NCI-H1694 treated with DMSO at 0.1 percent for 48 hours (cell line): ENCODE measurements at places on chromosomes 6 and 20.

- DNase-seq, result no peak
These were observed 117.0 kb upstream of the KCNK16 start for GRCh38 chr6:39439342-39440038.

- DNase-seq, result no peak
These were observed 100.2 kb upstream of the ARMC2 start for GRCh38 chr6:108748055-108748454.

DNA sequence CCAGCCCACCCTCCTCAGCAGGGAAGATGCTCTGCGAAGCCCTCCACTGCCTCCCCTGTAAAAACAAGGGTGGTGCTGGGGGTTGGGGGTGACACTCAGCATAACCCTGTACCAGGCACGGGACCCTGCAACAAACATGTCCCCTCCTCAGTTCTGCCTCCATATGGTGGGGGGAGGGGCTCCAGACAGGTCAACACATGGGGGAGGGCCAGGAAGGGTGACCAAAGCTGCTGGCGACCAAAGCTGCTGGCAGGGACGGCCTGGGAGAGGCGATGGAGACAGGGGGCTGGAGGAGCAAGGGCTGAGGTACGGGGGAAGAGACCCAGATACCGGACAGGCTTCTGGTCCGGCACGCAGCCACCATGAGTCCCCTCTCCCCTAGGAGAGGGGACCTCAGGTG, 123.2 kb downstream of the TAF4 start:
- no peak for DNase-seq

GRCh38 chr6:13012296-13012695, 295.7 kb downstream of the PHACTR1 start:
- no peak for DNase-seq

DNA sequence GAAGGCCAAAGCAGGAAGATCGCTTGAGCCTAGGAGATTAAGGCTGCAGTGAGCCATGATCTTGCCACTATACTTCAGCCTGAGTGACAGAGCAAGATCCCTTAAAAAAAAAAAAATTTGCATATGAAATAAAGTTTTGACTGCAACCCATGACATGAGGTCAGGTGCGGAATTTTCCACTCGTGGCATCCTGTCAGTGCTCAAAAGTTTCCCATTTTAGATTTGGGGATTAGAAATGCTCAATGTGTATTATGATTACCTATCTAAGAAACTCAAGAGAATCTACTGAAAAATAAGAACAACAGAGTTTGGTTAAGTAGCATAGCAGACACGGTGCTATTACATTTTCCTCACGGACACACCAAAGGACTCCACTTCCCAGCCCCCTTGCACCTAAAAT, 11.7 kb downstream of the SLC23A2 start:
- DNase-seq, result no peak

DNA sequence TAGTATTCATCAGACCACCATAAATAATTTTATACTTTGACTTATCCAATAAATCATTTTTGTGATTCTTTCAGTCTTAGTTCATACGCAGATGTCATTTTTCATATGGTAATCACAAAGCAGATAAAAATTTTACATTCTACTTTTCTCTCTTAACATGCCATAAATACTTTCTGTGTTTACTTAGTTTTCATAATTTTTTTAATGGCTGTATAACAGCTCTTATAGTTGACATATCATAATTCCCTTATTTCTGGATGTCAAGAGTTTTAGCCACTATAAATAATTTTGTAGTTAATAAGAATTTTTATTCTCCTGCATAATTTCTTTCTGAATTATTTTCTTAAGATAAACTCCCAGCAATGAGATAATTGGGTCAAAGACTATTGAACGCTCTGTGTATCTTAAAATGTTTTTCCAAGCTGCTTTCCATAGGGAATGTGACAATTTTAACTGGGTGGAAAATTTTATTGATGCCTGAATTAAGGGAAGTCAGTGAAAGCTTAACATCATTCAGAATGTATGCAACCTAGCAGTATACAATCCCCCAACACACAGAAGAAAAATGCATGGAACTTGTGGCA, 702.7 kb downstream of the EPM2A start:
- DNase-seq, result no peak

DNA sequence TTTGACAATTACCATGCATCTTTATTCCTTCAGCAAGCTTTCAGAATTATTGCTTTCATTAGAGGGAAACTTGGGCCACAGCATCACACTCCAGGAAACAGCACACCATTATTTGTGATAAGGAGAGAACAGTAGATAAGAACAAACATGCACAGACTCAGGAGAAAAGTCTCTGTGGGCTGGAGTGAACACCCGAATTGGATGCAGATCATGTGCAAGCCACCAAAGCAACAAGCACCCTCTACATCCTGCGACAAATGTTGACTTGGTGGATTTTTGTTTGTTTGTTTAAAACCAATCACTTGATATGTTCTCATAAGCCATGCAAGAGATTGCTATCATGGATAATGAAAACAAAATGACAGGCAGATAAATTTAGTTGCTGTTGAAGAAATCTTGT, 67.7 kb upstream of the ZFP64 start:
- no peak for DNase-seq

DNA sequence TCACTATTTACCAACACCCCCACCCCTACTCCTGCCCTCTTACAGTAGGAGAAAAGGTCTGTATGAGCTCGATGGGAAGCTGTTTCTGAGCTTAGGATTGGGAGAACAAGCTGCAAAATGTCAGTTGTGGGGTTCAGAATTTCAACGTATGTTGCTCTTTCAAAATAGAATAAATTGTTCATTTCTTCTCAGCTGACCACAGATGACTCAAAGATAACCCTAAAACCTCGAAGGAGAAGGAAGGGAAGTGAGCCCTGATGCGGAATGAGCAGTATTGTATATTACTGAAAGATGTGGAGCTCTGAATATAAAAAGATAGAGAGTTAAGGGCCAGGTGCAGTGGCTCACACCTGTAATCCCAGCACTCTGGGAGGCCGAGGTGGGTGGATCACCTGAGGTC, 35.9 kb upstream of the MYLIP start:
- no peak for DNase-seq

GRCh38 chr20:35436177-35436573, 1.9 kb downstream of the GDF5 start:
- no peak for DNase-seq

- DNase-seq, result no peak
These were observed 129.7 kb downstream of the FAXC start for GRCh38 chr6:99219788-99220187.

DNA sequence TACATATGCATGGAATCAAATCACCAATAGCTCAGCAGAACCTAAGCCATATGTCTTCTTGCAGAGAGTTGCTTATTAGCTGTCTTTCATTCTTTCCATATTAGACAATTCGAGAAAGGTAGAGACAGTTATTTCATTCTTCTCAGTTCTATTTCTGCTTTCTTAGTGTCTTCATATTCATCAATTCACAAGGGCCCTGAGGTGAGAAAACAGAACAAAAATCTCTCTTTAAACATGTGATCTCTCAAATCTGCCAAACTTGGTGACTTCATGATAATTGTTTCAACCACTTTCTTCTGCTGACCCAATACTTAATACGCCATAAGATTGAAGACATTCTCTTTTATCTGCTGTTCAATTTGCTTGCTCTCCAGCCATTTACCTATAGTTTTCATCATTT, 229.7 kb upstream of the MARCKS start:
- DNase-seq, result no peak

DNA sequence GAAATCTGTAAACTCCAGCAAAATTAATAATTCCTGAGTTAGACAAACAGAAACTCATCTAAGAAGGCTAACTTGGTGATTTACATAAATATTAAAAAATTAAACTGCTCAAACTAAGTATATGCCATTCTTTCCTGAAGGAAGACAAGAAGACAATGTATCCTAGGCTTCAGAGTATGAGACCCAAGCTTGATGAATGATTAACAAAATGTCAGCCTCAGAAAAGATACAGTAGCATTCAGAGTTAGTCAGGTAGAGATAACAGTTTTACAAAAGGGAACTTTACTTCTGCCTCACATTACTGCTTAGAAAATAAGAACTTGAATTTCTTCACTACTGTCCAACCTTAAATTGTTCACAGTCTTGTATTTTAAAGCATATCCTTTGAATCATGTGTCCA, 12.0 kb downstream of the CSNK2A1 start:
- DNase-seq, result no peak

DNA sequence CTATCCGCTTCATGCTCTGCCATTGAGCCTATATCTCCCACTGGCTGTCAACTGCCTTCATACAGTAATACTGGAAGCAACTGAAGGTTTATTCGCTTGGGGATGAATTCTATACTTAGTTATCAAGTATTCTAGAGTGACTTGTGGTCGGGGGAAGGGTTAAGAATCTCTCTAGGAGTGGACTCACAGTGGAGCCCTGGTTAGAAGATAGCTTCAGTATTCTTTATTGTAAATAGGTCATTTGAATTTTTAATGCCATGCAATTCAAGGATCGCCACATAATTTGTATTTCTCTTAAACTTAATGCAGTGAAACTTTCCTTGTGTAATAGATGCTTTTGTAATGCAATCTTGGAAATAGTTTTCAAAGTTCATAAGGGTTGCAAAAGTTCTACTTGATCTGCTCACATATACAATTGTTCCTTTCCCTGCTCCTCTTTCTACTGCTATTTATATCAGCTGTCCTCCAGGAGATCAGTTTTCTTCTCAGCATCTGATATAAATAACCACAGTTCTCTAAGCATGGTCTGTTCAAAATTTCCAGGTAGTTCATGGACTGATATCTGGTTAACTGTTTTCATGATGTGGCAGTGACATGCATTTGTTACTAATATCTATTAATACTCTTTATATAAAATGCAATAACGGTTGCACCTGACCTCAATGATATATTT, 120.3 kb downstream of the KCNQ5 start:
- no peak for DNase-seq
